ENCODE measurements at places on chromosomes 4 and X. TPM values are rescaled to one million over a fixed set of nuclear protein-coding genes. Genes with fewer than 3 reads are reported as not detected.

DNA sequence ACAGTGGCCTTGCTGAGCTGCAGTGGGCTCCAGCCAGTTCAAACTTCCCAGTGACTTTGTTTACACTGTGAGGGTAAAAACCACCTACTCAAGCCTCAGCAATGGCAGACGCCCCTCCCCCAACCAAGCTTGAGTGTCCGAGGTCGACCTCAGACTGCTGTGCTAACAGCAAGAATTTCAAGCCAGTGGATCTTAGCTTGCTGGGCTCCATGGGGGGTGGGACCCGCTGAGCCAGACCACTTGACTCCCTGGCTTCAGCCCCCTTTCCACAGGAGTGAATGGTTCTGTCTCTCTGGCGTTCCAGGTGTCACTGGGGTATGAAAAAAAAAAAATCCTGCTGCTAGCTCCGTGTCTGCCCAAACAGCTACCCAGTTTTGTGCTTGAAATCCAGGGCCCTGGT, 168.9 kb upstream of the INTU start:
- no peak overlapping the region for H3K27ac ChIP-seq
- H3K36me3 ChIP-seq: no peaks in the 10 kb centered on the region
- H3K27me3 ChIP-seq: no peaks in the 10 kb centered on the region
- no peak overlapping the region for H3K4me3 ChIP-seq
- no peak for DNase-seq
- H3K4me1 ChIP-seq: no peaks in the 10 kb centered on the region

DNA sequence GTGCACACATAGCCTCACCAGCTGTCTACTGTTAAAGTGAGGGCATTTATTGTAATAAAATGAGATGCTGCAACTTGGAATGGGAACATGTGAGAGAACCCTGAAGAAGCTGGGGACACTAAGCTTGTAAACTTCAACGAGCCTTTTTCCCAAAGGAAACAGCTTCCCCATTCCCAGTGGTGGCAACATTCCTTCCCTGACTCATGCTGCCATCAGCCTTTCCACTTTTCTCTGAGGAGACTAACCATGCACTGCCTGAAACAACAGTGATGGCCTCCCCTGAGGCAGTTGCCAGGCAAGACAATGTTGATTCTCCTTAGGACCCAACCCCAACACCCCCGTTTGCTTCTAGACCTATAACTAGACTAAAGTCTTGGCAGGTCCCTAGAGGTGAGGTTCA, 928.3 kb downstream of the GLUD2 start:
- no peak overlapping the region for H3K27ac ChIP-seq
- H3K27me3 ChIP-seq: no peaks in the 10 kb centered on the region
- DNase-seq: no peak
- H3K36me3 ChIP-seq: no peaks in the 10 kb centered on the region

TLL1 gene
- total RNA-seq: not detected

GRCh38 chr4:42446823-42447222, 49.5 kb downstream of the SHISA3 start:
- no peak overlapping the region for H3K27ac ChIP-seq
- H3K27me3 ChIP-seq: no peaks in the 10 kb centered on the region
- H3K36me3 ChIP-seq: peaks cover 27% of the 10 kb centered on the region
- H3K4me3 ChIP-seq: no peak overlapping the region

REELD1 gene
- not detected for total RNA-seq

DNA sequence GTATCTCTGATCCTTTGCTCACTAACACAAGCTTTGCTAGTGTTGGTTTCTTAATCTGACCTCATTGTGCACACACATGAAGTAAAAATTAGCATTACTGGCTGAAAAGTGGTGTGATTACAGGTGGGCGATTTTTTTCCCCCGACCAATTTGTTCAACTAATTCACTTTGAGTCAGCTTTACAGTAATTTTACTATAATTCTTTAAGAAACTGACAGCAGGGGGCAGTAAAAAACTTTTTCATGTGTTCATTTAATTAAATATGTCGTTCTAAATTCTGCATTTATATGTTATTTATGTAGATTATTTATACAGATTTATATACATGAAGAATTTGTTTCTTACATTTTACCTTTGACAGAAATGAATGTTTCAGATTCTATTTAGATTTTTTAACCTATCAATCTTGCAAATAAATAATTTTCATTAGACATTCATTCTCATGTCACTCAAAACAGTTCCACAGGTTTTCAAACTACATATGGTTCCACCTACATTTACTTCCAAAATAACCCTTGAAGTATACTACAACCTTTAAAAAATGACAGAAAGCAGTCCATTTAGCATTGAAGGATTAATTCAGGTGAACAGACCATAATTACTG, 17.5 kb downstream of the PALLD start:
- peaks cover 26% of the 10 kb centered on the region for H3K4me1 ChIP-seq
- H3K36me3 ChIP-seq: no peaks in the 10 kb centered on the region
- peak; percentile 59 for DNase-seq
- H3K27ac ChIP-seq: no peak overlapping the region
- no peak overlapping the region for H3K4me3 ChIP-seq

SOWAHB gene
- total RNA-seq: not detected
